ENCODE measurements at places on chromosomes 6 and 20.

DNA sequence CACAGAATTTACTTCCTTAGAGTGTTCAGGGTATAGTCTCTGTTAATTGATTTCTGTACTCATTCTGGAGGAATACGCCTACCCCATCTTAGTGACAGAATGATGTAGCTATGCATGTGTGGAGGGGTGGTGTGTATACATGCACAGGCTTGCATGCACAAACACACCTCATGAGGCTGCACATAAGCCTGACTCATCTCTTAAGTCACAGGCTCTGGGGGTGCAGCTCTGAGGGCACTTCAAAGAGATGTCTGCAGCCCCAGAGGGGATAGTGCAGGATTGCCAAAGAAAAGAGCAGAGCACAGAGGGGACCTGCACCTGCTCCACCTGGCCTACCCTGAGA, 24.6 kb downstream of the TBX18 start:
- DNase-seq, result no peak

DNA sequence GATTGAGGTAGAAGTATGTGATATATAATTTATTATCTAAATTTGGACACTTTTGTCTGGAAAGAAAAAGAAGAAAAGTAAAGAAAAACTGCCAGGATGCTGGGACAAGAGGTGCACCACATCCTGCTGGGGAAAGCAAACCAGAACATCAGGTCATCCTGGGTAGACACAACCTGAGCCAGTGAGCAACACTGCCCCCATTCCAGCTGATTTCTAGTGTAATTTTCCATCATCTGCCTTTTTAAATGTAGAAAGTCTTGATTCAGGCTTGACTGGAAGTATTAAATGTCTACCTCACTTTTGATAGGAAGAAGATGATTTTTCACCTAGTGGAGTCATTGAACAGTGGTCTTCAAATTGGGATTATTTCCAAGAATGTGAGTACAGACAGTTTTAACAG, 1164.5 kb upstream of the CITED2 start:
- DNase-seq, result no peak

DNA sequence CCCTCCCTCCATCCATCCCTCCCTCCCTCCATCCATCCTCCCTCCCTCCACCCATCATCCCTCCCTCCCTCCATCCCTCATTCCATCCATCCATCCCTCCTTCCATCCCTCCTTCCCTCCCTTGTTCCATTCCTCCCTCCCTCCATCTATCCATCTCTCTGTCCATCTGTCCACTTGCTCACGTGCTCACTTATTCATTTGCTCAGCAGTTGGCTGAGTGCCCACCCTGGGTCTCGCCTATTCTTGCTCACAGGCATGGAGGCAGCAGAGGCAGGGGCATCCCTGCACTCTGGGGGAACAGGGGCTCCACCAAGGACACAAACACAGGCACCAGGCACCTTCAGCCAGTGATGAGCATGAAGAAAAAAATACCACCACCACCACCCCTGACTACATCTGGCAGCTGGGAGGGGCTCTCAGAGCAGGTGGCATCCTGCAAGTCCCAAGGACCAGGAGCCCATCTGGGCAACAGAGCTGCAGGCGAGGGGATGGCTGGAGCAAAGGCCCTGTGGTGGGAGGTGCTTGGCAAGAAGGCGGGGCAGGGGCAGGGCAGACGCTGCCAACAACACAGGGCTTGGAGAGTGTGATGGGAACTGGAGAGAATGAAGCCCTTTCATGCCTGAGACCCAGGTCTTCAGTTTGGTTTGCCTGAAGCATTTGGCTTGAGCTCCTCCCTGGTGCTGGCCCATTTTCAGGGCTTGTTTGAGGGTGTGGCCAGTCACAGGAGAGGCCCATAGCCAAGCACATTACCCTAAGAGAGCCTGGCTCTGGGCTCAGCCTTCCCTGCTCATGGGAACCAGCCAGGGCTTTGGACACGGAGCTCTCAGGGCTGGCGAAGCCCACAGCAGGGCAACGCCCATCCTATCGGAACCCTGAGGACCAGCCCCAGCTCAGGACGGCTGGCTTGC, 40.2 kb upstream of the MRGBP start:
- no peak for DNase-seq

DNA sequence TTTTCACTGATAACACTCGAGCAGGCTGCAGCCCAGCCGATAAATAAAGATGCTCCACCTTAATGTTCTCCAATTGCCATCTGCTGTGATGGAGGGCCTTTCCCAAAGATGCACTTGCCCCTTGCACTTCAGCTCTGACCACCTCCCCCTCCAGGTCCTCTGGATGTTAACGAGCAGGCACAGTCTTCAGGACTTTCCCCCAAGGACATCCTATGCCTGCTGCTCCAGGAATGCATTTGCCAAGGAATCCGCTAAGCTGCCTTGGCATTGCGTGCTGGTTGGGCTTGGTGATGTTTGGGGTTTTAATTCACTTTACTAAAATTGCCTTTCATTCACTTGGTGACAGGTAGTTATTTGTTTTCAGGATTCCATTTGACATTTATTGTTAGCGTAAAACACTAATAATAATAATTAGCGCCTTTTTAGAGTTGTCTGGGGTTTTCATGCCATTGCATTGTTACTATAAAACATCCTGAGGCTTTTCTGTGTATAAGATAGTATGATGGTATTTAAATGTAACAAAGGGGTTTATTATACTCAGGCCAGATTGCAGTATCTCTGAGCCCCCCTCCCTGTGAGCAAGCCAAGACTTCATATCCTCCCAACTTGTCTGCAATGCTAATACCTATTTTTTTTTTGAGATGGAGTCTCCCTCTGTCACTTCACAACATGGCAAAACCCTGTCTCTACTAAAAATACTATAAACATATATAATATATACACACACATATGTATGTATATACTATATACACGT, 66.7 kb upstream of the TSHZ2 start:
- no peak for DNase-seq

DNA sequence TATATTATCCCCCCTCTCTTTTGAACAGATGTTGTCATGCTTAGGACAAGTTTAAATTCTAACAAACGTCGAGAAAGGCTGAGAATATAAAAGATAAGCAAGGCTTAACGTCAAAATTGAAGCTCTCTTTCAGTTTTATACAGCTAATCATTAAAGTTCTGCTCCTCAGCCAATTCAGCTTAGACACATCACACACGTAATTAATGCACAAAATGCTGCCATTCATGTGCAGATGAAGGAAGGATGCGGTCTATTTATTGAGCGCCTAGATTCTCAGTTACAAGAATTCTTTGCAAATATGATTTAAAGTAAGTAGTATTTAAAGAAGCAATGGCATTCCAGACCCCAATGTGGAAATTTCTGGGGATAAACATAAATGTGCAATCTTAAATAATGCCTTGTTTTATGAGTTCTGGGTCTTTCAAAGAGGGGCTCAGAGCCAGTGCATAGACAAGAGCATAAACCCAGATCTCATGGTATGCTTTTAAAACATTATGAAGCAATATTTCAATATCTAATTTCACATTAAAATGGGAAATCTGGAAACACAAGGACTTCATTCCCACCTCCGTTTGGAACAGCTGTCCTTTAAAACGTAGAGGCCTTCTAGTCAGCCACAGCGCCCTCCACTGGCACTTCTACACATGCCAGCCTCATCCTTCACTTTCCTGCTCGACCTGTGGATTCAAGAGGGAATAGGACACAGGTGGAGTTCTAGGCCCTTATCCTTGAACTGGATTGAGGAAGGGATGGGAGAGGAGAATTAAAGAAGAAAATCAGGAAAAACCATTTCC, 85.8 kb downstream of the LYRM4 start:
- DNase-seq, result no peak

GRCh38 chr6:154514481-154514880, 4.0 kb upstream of the CNKSR3 start:
- DNase-seq, result no peak

DNA sequence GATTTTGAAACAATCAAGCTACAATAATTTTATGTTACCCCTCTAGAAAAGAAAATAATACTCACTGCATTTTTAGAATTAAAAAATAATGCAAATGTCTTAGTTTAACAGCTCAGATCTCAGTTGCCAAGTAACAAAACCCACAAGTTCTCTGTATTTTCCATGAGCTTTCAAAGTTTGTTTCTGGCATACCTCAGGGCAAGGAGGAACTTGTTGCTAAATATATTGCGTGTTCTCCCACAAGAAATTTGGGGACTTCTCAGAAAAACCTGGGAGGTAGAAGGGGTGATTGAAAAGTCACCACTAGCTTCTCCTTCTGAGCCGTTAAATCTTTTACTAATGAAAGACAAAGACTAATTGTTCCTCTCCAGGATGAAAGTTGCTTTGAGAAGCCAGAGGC, 236.8 kb upstream of the MARCKS start:
- no peak for DNase-seq

DNA sequence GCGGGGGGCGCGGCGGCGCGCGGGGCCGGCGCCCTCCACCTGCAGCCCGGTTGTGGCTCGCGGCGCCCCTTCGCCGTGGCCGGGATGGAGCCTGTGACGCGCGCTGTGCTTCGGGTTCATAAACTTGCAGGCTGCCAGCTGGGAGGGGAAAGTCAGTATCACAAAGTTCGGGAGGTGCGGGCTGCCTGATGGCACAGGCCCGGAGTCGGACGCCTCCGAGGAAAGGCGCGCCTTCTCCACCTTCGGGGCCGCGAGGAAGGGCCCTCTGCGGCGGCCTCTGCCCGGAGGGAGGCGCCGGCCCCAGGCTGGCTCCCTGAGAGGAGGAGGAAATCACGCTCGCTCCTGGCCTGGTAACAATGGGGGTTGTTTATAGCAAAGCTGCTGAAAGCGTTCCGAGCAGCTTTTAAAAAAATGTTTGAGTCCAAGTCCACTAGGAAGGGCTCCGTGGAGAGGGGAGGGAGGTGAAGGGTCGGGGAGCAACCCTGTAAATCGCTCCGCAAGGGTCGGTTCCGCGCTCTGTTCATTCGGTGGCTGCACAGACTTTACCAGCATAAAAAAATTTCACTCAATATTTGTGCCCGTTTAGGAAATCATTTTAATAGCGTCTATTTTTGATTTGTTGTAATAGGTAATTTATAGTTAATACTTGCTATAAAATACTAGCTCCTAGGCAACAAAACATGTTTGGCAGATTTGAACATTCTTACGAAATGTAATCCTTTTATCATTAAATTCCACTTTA, 1.0 kb downstream of the AFDN start:
- no peak for DNase-seq

GRCh38 chr20:35174458-35175216, 2.8 kb downstream of the PROCR start:
- DNase-seq, result no peak

- DNase-seq, result no peak
Measured at GRCh38 chr6:6591778-6592465, 3.4 kb downstream of the LY86 start.

DNA sequence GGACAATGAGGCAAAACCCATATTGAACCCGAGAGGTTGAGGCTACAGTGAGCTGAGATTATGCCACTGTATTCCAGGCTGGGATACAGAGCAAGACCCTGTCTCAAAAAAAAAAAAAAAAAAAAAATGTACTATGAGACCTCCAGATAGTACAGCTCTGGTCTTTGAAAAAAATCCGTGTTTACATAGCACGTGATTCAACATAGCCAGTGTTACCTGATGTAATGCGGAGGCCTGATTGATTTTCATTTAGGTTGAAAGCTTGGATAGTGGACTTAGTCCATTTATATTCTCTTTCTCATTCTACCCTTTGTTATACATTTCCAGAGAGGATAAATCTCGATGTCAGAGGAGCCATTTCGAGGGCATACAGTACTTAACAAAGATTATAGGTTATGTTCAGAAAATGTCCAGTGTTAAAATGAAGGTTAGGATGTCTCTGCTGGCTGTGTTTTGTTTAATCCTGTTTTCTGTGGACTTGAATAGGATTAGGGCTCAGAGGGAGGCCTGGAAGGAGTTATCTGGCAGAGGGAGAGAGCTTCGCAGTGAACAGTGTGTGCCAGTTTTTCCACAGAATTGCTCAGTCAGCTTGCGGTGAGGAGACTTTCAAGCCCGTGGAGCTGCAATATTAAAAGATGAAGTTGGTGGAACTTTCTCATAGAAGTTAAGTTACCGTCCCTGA, 33.9 kb upstream of the BCLAF1 start:
- DNase-seq, result no peak

DNA sequence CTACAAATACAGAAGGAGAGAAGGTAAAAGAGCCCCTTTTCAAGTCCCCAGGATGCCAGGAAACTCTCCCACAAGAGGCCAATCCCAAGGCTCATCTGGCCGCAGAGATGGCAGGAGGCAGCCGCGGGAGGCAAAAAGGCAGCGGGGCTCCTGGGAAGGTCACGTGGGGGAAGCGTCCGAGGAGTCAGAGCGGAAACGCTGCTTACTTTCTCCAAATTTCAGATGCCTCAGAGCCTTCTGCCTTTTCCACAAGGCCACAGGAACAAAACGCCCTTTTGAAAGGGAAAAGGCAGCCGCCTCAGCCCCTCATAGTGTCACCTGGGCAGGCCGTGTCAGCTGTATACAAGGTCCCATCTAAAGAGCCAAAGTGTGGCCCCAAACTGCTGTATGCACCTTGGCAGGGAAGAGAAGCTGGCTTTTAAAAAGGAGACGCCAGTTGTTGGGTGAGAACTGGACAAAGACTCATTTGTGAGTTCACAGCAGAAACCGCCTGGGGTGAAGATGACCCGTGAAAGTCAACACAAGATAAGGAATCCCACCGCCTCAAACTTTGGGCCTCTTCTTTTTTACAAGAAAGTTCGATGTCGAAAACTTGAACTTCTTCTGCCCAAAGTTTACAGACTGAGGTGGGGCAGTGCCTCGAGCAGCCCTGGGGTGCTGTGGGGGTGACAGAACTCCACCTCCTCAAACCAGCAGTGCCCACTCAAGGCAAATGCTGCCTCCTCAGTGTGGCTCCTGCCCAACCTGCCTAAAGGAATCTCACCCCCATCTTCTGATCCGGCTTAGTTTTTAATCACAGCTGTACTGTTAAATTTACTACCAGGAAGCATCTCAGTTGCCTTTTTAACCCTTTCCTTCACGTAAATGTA, 45.4 kb downstream of the EZR start:
- no peak for DNase-seq

DNA sequence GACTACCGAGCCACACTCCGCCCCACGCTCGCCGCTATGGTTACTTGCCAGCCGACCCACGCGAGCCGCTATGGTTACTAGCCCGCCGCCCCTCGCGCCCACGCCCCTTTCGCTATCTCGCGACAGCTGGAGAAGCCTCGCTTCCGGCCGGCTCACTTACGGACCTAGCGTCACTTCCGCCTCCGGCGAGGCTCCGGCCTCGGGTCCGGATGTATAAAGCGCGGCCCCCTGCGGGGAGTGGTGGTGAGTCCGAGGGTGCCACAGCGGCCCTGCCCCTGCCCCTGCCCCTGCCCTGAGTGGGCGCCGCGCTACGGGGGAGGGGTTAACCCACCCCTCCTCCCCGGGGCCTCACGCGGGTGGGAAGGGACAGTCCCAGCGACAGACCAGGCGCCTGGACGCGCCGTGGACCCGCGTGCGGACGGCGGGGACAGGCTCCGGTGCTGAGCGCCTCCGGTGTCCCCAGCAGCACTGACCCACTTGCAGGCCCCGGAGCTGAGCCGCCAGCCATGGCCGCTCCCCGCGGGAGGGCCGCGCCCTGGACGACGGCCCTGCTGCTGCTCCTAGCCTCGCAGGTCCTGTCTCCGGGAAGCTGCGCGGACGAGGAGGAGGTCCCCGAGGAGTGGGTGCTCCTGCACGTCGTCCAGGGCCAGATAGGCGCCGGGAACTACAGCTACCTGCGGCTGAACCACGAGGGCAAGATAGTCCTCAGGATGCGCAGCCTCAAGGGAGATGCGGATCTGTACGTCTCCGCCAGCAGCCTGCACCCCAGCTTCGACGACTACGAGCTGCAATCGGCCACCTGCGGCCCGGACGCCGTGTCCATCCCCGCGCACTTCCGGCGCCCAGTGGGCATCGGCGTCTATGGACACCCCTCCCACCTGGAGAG, at the start of the genes C6orf120 and WDR27:
Gene C6orf120, plus strand, starts transcription at position 173 of the 886 bp plus-strand sequence. Its CDS starts 334 bp downstream, at position 507.
Gene WDR27, minus strand, starts transcription at position 76 of the 886 bp plus-strand sequence. CDS start 13,024 bp downstream, outside the sequence.
- peak; percentile 93 for DNase-seq

All from hematopoietic multipotent progenitor cell treated with erythropoietin and hydrocortisone succinate and interleukin-3 and kit ligand, for 17 days (in vitro differentiated cells).